ENCODE measurements at places on chromosomes 16 and 17.

GRCh38 chr16:57805176-57805575, 2.9 kb upstream of the KIFC3 start:
- no peak for DNase-seq
- H3K36me3 ChIP-seq: no peaks in the 10 kb centered on the region
- H3K27ac ChIP-seq: no peak overlapping the region
- H3K27me3 ChIP-seq: no peaks in the 10 kb centered on the region
- H3K4me1 ChIP-seq: peaks cover 60% of the 10 kb centered on the region

- no peak overlapping the region for H3K27ac ChIP-seq
- no peaks in the 10 kb centered on the region for H3K36me3 ChIP-seq
- no peak overlapping the region for H3K4me3 ChIP-seq
- DNase-seq: no peak
Observed at GRCh38 chr16:72312828-72313227, 140.9 kb upstream of the PMFBP1 start.

DNA sequence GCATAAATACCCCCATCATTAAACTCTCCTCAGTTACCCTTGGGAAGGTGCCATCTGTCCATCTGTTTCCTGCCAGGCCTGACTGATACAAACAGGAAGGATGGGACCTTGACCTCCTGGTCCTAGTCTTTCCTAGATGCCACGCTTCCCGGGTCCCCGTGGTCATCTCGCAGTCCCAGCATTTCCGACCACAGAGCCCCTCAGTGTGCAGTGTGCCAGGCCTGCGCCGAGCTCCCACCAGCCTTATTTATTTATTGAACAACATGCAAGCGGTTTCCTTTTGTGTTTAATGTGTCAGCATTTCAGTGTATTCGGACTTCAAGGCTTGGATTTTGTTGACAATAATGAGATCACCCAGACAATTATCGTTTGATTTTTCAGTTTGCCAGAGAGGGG, 45.6 kb upstream of the NKD1 start:
- DNase-seq: no peak
- H3K27ac ChIP-seq: no peak overlapping the region
- H3K4me3 ChIP-seq: no peak overlapping the region
- no peaks in the 10 kb centered on the region for H3K36me3 ChIP-seq

- no peak overlapping the region for H3K27ac ChIP-seq
- no peaks in the 10 kb centered on the region for H3K27me3 ChIP-seq
- H3K4me3 ChIP-seq: no peak overlapping the region
- no peaks in the 10 kb centered on the region for H3K4me1 ChIP-seq
- no peak for DNase-seq
Observed at GRCh38 chr16:78743556-78743955, 644.1 kb downstream of the WWOX start.

DNA sequence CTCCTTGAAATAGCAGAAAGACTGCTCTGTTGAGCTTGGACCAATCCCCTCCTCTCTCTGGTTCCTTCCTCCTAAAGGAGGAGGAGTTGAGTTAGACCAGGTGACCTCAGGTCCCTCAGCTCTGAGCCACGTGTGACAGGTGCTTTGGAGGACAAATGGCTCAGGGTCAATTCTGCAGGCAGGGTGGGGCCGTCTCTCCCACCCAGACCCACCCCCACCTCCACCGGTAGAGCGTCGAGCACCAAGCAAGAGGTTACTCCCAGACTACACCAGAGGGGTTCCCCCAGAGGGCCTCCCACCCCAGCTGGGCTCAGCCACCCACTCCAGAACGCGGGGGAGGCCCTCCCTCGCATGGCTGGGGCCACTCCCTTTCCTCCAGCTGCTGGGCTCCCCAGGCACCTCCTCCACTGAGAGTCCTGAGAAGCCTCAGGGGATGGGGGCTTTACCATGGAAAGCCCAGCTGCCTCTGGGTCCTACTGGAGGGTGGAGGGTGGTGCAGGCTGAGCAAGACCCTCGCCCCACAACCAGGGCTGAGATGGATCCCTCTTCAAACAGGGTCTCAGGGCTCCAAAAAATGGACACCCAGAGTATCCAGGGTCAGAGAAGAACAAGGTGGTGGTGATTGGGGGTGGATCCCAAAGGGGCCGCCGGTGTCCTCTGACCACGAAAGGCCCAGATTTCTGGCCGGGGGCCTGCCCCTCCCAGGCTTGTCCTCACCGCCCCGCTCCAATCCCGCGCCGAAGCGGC, 7.6 kb downstream of the MYO1C start:
- no peaks in the 10 kb centered on the region for H3K27me3 ChIP-seq
- H3K36me3 ChIP-seq: no peaks in the 10 kb centered on the region
- peak overlapping the region; percentile 6 for H3K27ac ChIP-seq
- peak; percentile 77 for DNase-seq
- peaks cover 45% of the 10 kb centered on the region for H3K4me1 ChIP-seq

Measured in PC-9 (cell line).